ENCODE measurements at places on chromosomes 12 and 14.
A peak's percentile ranks its signal among the peaks of the same experiment; 100 is the strongest.

DNA sequence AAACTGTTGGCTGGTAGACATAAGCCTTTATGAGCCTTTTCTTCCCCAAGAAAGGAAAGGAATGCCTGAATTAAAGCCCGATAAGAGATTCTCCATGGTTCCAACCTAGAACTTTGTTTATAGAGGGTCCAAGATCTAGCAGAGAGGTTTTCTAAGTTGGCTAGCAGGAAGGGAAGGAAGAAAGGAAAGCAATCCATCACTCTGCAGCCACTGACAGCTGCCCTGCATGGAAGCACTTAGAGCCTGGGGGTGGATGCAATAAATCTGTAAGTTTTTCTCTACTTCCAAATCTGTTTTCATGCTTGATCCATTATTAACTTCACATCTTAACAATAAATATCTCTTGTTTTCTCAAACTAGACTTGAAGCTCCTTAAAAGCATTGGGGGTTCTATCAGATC, 224.4 kb downstream of the KSR2 start:
- DNase-seq = no peak

DNA sequence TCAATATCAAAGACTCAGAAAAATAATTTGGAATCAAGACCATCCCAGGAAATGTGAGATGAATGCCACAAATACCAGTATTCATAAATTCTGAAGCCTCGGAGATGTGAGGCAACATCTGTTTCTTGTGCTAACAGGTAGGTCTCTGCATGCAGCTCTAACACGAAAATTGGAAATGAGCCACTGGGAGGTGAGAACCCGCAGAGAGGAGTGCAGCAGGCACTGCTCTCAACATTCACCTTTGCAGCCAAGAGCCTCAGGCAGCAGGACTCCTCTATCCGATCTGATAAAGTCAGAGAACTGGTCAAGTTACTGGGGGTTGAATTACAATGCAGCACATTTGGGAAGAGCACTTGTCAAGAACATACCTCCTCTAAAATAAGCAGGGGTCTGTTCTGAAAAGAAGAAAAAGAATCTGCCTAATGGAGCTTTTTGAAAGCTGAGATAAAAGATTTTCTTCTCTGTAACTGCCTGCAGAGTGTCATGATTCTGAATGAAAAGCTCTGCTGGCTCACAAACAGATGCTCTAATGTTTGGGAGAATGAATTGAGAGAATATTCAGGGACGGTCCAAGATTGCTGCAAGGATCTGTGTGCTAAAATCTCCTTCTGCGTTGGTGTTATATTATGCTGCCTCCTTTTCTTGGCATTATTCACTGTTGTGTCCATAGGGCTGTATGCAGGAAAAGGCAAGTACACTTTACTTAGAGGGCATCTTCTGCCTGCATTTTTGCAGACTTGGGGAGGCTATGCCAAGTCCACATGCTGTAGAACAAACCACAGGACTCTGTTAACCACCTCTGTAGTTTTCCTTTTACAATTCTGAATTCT, 209.6 kb upstream of the KRR1 start:
- peak; percentile 63 for DNase-seq

DNA sequence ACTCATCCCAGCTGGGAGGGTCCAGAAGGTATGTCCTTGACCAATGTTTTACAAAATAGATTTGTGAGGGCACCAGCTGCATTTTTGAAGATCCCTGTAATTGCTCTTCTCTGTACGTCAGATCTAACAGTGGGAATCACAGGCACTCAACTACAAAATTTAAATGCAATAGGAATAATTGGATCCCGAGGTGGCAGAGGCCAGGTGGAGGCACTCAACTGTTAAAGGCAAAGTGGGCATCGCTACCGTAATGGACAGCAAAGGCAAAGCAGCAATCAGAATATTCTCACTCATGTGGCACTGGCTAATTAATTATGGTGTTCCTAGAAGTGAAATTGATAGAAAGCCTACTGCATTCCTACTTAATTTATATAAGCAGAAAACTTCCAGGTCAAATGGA, 27.9 kb upstream of the PSMC1 start:
- no peak for DNase-seq

DNA sequence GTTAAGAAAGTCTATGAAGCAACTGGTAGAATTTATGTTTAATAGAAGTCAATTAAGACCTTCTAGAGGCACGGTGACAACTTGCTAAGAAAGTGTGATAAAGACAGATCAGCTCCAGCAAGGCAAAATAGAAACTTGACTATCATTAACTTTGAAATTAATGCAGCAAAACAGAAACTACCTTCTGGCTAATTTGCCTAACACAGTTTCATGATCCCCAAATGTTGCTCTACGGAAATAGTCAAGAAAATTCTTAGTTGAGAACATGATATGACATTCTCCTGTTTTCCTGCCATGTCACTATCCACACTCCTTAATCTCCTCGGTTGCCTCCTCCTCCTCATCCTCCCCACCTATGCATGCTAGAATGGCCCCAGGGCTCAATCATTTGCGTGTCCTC, 4.2 kb downstream of the DENND5B start:
- DNase-seq = no peak

GRCh38 chr14:88895116-88895515, 70.7 kb downstream of the TTC8 start:
- peak; percentile 65 for DNase-seq
